Esophagus mucosa (tissue), 1 donor: ENCODE measurements at places on chromosomes 3 and 15.
A peak's percentile ranks its signal among the peaks of the same experiment; 100 is the strongest.

DNA sequence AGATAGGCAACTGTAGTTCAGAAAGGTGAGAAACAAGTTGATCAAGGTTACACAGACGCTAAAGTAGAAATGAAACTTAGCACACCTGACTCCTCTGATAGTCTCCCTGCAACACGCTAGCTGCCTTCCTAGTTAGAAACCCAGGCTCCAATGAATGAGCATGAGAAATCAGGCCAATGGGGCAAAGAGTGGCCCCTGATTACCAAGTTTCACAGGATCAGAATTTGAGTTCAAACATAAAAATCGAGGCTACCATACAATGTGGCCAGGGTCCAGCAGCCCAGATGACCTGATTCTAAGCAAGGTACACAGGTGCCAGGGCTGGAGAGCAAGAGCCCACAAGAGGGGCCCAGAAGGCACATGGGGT, 7.7 kb downstream of the PLD1 start:
- ATAC-seq = peak; percentile 26

- no peak for ATAC-seq
These were observed 16.5 kb downstream of the UROC1 start for GRCh38 chr3:126501054-126501453.

- ATAC-seq = no peak
These were observed 9.8 kb upstream of the OR5K4 start for GRCh38 chr3:98343647-98344507.

- ATAC-seq = no peak
These were observed 113.7 kb upstream of the SMAD3 start for GRCh38 chr15:66951531-66952320.

- no peak for ATAC-seq
These were observed 81.5 kb upstream of the KCNAB1 start for GRCh38 chr3:156038869-156039268.

DNA sequence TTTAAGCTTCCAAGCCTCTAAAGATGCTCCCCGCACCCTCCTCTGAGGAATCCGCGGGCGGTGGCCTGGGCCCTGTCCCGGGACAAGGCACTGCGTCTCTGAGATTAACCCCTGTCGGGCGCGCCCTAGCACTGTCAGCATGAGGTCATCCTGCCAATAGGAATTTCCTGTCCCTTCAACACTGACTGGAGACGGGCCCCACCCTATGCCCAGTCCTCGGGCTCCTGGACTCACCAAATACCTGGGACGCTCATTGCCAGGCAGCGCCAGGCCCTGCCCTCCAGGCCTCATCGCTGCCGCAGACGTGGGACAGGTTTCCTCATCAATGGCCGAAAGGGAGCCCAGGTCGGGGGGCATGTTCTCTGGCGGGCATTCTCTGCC, 67.6 kb upstream of the SH3GL3 start:
- ATAC-seq = peak; percentile 94

GRCh38 chr3:119098619-119099222, 47.2 kb upstream of the TEX55 start:
- no peak for ATAC-seq

- no peak for ATAC-seq
These were observed 473.6 kb downstream of the FOXP1 start for GRCh38 chr3:71109977-71110285.

DNA sequence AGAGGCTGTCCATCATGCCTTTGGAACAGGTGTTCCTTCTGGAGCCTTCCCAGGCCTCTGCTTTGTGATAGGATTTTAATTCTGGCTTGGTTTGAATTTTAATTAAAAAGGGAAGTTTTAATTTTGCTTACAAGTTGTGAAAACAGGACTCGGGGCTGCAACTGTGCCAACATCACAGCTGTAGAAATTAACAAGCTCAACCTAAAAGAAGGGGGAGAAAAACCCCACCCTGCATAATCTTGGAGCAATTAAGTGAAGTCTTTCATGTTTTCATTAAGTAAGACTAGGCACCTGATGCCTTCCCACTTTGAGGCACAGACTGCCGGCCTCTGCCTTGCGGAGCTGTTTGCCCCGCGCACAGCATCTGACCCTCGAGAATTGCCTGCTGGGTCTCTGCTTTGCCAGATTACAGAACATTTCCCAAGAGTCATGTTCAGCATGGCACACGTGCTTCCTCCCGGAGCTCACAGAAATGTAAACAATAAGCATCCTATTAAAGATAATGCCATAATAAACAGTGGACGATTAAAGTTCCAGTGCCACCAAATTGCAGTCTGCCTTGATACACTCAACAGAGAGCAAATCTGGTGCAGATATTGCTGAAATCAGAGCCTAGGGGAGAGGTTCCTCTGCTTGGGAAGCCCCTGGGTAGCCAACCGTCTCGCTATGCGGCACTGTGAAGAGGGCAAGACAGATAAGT, 364.2 kb downstream of the LRTM1 start:
- ATAC-seq = no peak

DNA sequence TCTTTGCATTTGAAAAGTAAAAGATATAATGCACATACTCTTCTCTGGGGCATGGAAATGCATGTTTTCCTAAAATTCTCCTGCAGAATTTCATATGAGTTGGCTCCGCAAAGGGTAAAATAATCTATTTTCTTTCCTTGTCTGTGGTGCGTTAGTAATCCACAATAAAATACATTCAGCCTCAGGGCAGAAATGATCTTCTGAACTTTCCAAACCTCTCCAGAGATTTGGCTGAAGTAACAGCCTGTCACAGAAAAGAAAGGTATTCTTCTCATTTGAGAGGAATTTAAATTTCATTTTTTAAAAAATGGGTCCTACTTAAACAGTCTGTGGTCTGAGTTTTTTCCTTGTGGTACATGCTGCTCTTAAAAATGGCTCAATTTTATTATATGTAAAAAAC, 182.7 kb upstream of the DCBLD2 start:
- no peak for ATAC-seq

GRCh38 chr3:184480831-184481230, 80.8 kb upstream of the EPHB3 start:
- no peak for ATAC-seq

- no peak for ATAC-seq
These were observed 168.7 kb upstream of the TMCO5A start for GRCh38 chr15:37765786-37766185.

DNA sequence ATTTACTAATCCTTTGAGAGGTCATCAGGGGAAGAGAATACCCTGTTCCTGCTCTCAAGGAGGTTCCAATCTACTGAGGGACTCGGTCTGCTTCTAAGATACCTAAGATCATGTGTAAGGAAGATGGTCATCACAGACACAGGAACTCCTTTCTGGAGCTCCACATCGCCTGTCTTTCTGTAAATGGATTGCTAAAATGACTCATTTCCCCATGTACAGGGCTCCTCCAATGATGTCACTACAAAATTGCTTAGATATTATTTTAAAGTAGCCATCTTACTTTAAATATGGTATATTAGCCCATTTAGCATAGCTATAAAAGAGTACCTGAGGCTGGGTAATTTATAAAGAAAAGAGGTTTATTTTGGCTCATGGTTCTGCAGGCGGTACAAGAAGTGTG, 206.1 kb upstream of the PROK2 start:
- ATAC-seq = no peak

DNA sequence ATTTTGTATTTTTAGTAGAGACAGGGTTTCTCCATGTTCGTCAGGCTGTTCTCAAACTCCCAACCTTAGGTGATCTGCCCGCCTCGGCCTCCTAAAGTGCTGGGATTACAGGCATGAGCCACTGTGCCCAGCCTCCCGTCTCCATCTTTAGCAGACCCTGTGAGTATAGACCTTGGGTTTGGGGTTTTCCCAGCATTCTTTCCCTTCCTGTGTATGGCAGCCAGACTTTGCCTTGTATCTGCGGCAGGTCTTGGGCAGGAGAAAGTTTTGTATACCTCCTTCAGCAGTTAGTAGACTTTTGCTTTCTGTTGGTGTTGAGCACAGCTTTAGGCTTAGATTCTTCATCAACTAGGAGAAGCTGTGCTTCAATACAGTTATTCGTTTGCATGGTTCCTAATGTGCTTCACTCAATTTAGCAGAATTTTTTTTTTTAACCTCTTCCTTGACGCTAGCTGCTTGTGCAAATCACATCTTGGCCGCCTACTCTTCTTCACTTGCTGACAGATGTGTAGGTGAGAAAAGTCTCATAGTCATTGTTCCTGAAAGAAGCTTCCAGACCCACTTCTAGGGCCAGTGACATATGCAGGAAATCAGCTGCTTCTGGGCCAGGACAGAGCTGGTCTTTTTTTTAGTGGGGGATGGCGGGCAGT, 38.4 kb downstream of the MAP2K1 start:
- ATAC-seq = no peak

GRCh38 chr15:34336991-34337556, 507 bp downstream of the SLC12A6 start:
- ATAC-seq = peak; percentile 2

DNA sequence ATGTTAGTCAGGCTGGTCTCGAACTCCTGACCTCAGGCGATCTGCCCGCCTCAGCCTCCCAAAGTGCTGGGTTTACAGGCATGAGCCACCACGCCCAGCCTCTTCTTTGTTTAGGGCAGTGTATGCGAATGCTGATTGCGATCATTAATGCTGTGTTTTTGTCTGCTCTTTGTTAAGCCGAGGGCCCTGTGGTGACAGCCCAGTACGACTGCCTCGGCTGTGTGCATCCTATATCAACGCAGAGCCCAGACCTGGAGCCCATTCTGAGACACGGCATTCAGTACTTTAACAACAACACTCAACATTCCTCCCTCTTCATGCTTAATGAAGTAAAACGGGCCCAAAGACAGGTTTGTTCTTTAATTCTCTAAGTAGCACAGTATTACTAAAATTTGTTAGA, 7.8 kb downstream of the KNG1 start:
- no peak for ATAC-seq

GRCh38 chr3:192090586-192090985, 629.6 kb downstream of the PYDC2 start:
- no peak for ATAC-seq

DNA sequence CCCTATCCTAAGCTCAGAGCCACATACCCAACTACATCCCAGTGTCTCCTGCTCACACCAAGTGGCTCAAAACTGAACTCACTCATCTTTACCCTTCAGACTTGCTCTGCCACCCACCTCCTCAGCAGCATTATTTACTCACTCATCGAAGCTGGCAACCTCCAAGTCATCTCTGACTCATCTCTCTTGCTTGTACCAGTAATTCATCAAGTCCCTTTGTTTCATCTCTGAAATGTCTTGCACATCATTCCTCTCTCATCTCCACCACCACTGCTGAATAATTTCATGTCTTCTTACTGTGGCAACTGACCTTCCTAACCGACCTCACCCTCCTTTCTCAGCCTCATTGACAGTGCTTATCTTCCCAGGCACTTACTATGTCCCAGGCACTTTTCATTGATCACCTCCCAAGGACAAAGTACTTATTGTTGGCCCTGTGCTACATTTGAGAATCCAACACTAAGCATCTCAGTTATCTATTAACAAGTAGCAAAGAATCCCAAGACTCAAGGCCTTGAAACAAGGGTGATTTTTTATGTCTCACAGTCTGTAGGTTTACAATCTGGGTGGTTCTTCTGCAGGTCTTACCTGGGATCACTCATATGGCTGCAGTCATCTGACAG, 82.0 kb downstream of the MRPL46 start:
- ATAC-seq = peak; percentile 74

DNA sequence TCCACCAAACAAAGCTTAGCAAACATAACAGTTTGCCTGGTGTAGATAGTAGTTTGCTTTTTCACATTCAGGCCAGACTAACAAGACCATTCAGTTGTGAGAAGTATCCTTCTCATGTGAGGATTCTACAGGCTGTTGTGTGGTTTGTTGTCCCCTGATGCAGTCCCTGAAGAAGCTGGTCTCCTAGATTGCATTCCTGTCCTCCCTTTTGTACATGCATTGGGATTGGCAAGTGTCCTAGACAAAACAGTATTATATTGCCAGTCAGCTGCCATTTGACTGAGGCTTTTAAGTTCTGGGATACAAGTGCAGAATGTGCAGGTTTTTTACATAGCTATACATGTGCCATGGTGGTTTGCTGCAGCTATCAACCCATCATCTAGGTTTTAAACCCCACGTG, 362.0 kb upstream of the IL12A start:
- ATAC-seq = no peak

DNA sequence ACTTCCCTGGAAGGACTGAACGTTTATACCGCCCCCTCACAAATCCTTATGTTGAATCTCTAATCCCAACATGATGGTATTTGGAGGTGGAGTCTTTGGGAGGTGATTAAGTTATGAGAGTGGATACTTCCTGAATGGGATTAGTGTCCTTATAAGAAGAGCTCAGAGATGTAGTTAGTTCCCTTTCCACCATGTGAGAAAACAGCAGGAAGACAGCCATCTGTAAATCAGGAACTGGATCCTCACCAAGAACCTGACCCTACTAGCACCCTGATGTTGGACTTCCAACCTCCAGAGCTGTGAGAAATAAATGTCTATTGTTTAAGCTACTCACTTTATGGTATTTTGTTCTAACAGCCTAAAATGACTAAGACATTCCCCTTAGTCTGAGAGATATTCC, 33.3 kb upstream of the SACM1L start:
- ATAC-seq = no peak

GRCh38 chr15:85539491-85539890, 159.1 kb downstream of the AKAP13 start:
- no peak for ATAC-seq

GRCh38 chr3:94441494-94441847, 378.6 kb downstream of the NSUN3 start:
- ATAC-seq = no peak

GRCh38 chr3:132038198-132038825, 3.5 kb upstream of the CPNE4 start:
- ATAC-seq = peak; percentile 32

- no peak for ATAC-seq
These were observed 3.5 kb downstream of the SMAD3 start for GRCh38 chr15:67068710-67069400.

- peak; percentile 70 for ATAC-seq
These were observed 20.0 kb downstream of the RIOX2 start for GRCh38 chr3:97952280-97952679.

GRCh38 chr3:9088441-9089353, 125.4 kb upstream of the RAD18 start:
- peak; percentile 94 for ATAC-seq

DNA sequence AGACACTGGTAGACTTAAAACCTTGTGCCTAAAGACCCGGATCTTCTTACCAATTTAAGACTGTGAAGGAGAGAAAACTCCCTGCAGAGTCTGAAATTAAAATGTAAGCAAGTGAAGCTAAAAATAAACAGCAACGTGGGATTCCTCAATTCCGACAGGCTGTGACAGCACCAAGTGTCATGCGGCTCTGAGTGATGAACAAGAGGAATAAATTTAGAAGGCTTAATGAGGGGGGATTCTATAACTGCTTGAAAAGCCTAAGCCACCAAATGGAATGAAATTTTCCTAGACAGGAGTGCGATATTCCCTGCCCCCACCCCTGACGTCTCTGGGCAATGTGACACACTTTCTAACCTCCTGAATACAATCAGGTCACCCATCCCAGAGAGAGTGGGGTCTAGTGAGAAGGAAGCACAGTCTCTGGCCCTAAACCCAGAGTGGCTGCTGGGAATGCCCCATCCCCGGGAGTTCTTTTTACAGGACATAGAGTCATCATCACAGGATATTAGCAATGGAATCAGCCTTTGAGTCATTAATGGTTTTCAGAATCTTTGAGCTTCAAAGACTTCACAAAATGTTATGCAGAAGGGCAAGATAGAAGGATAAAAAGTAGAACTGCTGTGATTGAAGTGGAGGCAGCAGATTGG, 114.3 kb downstream of the EDEM1 start:
- ATAC-seq = no peak

GRCh38 chr15:36757189-36757814, 177.9 kb downstream of the CDIN1 start:
- peak; percentile 43 for ATAC-seq
